Cardiac muscle cell (in vitro differentiated cells and primary cell): ENCODE measurements at places on chromosomes 3 and 15. TPM values are rescaled to one million over a fixed set of nuclear protein-coding genes. Genes with fewer than 3 reads are reported as not detected.

Gene ZBTB47
- total RNA-seq, result 20.0 and 30.1 TPM in 2 replicates

Gene PHLDB2
- 11.2 and 27.2 TPM in 2 replicates for total RNA-seq

Gene GOLGA8J
- not detected in 2 replicates for total RNA-seq

DNA sequence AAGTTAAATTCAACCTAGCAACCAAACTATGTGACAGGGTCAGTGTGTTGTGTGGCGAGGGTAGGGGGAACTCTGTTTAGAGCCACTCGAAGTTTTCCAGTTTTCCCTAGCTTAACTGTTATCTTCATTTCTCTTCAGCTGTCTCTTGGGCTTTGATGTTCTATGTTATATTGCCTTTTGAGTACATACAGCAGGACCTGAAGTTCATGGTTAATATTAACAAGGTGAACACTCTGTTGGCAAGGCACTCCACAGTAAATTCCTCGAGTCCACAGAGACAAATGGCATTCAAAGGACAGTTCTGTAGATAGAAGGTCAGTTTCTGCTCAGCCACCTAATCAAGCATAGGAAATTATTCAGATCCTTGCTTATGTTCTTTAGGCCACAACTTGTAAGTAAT is 147.9 kb upstream of the DPH6 start:
- H3K27ac ChIP-seq, result peak overlapping the region; percentile 57
- DNase-seq, result no peak
- H3K27me3 ChIP-seq, result no peaks in the 10 kb centered on the region
- H3K4me1 ChIP-seq, result peaks cover 70% of the 10 kb centered on the region
- no peak overlapping the region for H3K4me3 ChIP-seq

GRCh38 chr15:85504749-85505676 is 124.6 kb downstream of the AKAP13 start:
- H3K4me1 ChIP-seq, result peaks cover 61% of the 10 kb centered on the region
- DNase-seq, result peak; percentile 85
- no peak overlapping the region for H3K4me3 ChIP-seq

DNA sequence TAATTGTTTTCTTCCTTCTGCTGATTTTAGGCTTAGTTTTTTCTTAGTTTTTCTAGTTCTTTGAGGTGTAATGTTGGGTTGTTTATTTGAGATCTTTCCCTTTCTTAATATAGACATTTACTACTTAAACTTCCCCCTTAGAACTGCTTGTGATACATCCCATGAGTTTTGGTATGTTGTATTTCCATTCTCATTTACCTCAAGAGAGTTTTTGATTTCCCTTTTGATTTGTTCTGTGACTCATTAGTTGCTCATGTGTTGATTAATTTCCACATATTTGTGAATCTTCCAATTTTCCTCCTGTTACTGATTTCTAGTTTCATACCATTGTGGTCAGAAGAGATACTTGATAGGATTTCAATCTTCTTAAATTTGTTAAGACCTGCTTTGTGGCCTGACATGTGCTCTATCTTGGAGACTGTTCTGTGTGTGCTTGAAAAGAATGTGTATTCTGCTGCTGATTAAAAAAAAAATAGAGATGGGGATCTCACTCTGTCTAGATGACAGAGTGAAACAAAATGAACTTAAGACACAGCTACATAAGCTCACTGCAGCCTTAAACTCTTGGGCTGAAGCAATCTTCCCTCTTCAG is 22.3 kb downstream of the GRM2 start:
- no peak overlapping the region for H3K27ac ChIP-seq
- DNase-seq, result no peak
- no peak overlapping the region for H3K4me3 ChIP-seq
